GM10248 (cell line): ENCODE measurements at places on chromosomes 1 and 21.

DNA sequence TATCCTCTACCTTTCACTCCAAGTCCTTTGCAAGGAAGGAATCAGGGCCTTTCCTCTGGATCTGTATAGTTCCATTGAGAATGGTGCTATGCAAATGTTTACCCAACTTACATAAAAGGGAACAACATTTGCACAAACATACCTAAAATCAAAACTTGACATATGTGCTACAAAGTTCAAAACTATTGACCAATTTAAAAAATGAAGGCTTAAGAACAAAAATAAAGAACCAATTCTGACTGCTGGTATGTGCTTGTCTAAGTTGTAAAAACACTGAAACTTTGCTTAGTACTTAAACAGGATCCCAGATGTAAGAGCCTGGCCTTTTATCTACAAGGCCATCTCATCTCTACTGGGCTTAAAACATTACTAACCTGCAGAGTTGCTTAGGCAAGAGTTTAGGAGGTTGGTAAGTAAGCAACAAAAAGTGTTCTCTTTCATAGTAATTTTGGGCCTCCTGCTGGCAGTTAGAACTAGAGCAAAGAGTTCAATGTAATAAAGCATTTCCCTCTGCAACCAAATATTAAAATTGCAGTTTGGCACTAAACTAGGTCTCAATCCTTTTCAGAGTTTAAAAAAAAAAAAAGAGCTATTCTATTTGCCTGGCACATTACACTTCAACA, 2.0 kb downstream of the SCMH1 start:
- DNase-seq: no peak

- no peak for DNase-seq
Measured at GRCh38 chr1:199747984-199748383, 279.5 kb upstream of the NR5A2 start.

DNA sequence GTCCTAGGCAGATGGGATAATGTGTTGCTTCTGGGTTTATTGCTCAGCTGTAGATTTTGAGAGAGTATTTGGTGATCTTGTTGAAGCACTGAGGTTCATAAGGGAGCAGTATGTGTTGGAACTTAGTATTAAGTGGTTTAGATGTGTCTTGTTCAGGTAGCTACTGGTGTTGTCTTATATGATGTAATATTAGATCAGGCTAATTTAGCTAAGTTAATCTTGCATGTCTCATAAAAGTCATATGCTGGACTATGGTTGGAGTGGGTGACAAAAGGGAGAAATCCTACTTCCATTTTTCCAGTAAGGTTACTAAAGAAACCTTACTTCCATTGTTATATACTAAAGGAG, 196.4 kb downstream of the CLEC20A start:
- no peak for DNase-seq

DNA sequence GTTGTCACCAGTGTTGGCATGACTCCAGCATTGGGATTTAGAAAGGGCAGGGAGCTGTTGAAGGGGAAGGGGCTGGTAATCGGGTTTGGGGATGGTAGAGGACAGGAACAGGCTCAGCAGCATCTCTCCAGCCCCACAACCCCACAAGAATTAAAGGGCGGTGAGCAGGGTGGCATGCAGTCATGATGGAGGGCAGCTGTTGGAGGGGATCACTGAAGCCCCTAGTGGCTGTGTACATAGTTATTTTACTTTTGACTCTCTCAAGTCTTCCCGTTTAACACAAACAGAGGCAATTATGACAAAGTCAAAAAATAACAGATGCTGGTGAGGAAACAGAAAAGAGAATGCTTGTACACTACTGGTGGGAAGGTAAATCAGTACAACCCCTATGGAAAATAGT, 213.8 kb downstream of the URB2 start:
- DNase-seq: no peak

DNA sequence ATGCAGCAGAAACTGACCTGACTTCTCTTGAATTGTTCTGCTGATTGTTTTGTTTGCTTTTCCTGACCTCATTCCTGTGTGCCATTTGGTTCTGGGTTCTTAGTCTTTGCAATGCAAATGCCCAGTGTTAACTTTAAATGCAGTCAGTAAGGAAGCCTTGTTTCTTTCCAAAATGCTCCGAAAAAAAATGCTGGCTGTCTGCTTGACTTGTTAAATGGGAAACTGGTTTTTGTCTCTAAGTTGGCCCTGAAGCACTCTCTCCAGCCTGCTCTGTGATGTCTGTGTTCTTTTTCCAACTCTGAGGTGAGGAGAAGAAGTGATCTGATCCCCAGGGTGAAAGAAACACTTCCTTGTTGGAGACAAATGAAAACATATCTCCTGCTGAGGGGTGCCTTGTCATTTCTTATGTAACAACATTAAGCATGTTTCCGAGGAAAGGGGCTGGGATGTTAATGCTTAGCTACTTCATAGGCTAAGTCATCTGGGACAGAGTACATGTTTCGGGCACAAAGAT, 256.3 kb upstream of the ADGRL4 start:
- DNase-seq: no peak

DNA sequence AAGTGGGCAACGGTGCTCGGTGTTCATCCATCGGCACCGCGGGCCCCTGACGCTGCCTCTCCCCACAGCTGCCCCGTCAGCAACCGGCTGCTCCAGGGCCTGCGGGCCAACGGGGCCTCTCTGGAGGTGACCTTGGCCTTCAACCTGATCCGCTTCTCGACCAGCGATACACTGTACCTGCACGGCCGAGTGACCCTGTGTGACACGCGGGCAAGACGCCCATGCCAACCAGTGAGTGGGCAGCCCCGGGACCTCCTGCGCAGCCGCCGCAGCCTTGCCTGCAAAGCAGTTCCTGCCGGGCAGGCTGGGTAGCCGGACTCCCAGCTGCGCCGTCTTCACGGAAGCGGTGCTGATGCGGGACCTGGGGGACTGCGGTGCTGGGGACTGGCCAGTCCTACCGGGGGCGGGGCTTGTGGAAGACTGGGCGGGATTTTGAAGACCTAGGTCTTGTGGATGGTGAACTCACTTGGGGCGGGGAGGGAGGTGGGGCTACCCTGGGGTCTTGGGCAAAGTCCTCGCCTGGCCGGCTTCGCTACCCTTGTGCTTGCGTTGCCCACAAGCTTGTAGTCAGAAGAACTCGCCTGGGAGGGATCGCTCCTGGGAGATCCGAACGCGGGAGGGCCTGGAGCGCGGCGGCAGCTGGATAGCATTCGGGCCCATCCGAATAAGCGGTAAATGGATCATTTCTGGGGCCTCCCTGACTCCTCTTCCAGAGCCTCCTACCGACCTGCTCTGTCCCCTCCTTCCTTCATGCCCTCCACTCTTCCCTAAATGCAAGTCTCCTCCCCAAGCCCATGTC, 8.8 kb upstream of the CEP85 start:
- DNase-seq: no peak

DNA sequence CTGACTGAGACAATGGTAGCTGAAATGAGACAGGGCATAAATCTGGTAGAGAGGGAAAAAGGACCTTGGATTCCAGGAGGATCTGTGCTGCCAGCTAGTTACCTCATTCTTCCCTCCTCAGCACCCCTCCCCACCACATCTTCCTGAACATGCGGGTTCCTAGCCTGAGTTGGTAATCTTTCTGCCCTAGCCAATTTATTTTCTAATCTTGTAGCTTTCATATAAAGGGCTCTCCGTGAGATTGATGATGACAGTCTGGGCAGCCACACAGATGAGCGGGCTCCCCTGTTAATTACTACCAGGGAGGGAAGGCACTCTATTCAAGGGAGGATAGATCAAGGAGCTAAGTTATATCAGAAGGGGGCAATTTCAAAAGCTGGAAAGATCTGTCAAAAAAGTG, 20.2 kb downstream of the ARHGEF11 start:
- no peak for DNase-seq

- DNase-seq: no peak
Measured at GRCh38 chr1:206111271-206111927, 5.8 kb downstream of the AVPR1B start.

DNA sequence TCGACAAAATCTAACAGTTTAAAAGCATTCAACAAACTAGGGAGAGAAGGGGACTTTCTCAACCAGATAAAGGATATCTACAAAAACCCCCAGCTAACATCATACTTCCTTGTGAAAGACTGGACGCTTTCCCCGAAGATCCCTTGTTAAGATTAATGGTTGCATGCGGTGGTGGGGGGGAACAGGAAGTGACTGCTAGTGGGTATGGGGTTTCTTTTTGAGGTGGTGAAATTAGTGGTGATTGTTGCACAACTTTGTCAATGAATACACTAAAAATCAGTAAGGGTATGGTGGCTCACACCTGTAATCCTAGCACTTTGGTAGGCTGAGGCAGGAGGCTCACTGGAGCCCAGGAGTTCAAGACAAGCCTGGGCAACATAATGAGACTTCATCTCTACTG, 26.9 kb upstream of the EYA3 start:
- no peak for DNase-seq

- no peak for DNase-seq
Measured at GRCh38 chr1:84968101-84968500, 28.8 kb downstream of the MCOLN2 start.

GRCh38 chr21:45868086-45868485, 113.5 kb upstream of the COL6A1 start:
- no peak for DNase-seq

DNA sequence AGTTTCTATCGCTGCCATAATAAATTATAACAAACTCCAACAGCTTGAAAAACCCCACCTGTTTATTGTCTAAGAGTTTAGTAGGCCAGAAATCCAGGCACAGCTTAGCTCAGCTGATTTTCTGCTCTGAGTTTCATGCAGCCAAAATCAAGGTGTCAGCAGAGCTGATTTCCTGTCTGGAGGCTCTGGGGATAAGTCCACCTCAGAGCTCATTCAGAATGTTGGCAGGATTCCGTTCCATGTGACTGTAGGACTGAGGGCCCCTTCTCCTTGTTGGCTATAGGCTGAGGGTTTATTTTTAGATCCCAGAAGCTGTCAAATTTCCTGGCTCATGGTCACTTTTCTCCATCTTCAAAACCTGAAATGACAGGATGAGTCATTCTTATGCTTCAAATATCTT, 91.6 kb upstream of the CHODL start:
- no peak for DNase-seq

DNA sequence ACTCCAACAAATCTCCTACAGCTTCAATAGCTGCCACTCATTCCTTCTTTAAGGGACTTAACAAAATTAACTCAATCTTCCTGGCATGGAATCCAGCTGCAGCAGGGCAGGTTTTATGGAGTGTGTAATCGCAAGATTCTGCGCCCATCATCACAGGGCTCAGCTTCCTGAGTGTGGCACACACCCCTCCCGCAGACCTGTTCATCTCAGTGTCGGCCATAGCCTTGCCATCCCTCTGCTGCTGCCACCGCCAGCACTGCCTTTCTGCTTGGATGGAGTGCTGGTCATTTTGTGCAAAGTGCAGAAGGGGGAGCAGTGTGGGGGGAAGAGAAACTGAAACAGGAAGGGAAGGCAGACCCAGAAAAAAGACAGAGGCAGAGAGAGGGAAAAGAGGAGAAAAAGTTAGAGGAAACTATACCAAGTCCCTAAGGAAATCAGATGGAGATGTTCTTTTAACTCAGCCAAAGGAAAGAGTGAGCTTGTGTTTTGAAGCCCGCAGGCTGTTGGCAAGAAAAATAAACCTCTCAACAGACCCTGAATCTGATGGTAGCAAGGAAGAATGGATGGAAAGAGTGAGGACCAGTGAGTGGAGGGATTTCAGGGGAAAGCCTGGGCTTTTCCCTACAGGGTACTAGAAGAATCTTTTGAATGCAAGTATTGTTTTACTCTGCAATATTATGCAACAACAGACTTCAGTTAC, 324.2 kb downstream of the SEC16B start:
- no peak for DNase-seq

DNA sequence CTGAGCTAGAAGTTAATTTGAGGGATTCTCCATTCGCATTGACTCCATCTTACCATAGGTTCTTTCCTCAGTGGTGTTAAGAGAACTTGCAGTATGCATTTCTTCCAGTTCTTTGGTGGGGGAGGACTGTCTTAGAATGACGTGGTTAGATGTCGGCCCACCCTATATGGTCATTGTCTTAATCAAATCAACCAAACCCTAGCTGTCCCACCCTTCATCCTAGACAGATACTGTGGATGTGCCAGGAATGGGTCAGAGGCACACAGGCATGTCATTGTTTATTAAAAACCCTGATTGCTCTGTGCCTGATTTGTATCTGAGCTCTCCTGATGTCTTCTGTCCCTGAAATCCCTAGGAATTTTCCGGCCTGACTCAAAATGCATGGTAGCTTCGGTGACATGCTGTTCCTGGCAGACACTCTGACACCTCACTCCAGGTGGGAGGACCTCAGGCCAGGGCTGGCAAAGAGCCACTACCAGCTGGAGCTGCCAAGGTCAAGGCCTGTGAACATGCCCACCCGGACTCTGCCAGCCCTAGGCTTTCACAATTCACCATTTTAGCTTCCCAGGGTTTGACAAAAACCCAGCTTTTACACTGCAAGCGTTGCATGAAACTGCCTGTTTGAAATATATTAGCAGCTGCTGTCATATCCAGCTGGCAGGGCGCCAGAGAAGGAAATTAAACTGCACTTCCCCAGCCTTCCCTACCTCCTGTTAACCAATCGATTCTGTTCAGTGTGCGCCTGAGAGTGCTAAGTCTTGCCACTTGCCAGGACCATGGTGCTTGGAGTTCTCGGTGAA, 134.0 kb downstream of the FAM78B start:
- no peak for DNase-seq

GRCh38 chr1:231694075-231694431, 67.5 kb downstream of the DISC1 start:
- no peak for DNase-seq

- no peak for DNase-seq
Measured at GRCh38 chr1:159960721-159961381, 6.8 kb upstream of the SLAMF9 start.

- DNase-seq: no peak
Measured at GRCh38 chr1:154855186-154855851, 14.8 kb downstream of the KCNN3 start.

- DNase-seq: no peak
Measured at GRCh38 chr1:50742523-50742922, 217.5 kb downstream of the FAF1 start.

DNA sequence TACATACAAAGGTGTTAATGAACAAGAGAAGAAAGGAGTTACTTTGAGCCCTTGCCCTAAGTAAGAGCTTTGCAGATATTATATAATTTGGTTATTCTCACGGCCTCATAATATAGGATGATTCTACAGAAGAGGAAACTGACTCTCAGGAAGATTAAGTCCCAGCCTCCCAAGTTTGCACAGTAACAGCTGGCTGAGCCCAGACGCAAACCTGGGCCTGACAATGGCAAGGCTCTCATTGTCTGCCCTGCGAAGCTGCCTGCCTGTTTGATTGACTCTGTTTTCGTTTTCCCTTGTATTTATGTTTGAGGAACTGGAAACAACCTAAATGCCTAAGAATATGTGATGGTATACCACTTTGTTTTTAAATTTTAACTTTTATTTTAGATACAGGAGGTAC, 76.2 kb upstream of the PGBD5 start:
- no peak for DNase-seq

DNA sequence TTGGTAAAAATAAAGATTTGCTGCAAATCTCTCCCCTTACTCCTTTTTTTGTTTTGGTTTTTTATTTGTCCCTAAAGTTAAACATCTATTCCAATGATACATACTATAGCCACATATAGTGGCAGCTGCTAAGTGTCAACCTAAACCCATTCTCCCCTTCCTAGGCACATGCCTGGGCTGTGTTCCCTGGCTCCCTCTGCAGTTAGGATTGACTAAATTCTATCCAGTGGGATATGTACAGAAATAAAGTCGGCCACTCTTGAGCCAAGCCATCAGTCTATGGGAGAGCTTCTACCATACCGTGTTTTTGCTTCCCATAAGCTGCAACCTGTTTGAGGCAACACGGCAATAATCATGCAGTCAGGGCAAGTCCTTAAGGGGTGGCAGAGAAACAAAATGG, 23.6 kb downstream of the MCOLN3 start:
- no peak for DNase-seq

GRCh38 chr1:26409191-26409807, 1.3 kb upstream of the LIN28A start:
- no peak for DNase-seq
